ENCODE measurements at places on chromosomes 11 and 22. TPM values are rescaled to one million over a fixed set of nuclear protein-coding genes. Genes with fewer than 3 reads are reported as not detected.

BDNF gene
- total RNA-seq: 0.34 TPM

TBC1D22A gene
- total RNA-seq: 17.3 TPM

CELSR1 gene
- total RNA-seq: 1.1 TPM

PNPLA5 gene
- not detected for total RNA-seq

SYT9 gene
- not detected for total RNA-seq

SHANK3 gene
- 3.8 TPM for total RNA-seq

INPP5J gene
- 0.17 TPM for total RNA-seq

XRRA1 gene
- 11.4 TPM for total RNA-seq

PLAAT5 gene
- 2.3 TPM for total RNA-seq

KCNK7 gene
- total RNA-seq: 1.2 TPM

TEX12 gene
- not detected for total RNA-seq

PANX3 gene
- not detected for total RNA-seq

C11orf91 gene
- total RNA-seq: not detected

OR5B17 gene
- total RNA-seq: not detected

TTC28 gene
- total RNA-seq: 23.0 TPM

LDHAL6A gene
- not detected for total RNA-seq

CDKN1C gene
- total RNA-seq: 309 TPM

MPZL3 gene
- 0.17 TPM for total RNA-seq

UBQLN3 gene
- total RNA-seq: not detected

FOSL1 gene
- 4.9 TPM for total RNA-seq

OR2D2 gene
- total RNA-seq: not detected

LGR4 gene
- 7.0 TPM for total RNA-seq

AMOTL1 gene
- total RNA-seq: 25.3 TPM

IRAG1 gene
- total RNA-seq: 4.2 TPM

PARVA gene
- 50.7 TPM for total RNA-seq

AQP11 gene
- 1.8 TPM for total RNA-seq

APOL5 gene
- total RNA-seq: not detected

NLRP6 gene
- total RNA-seq: not detected

GAS2 gene
- 2.4 TPM for total RNA-seq
